Epithelial cell of proximal tubule (primary cell): ENCODE measurements at places on chromosomes 12 and 14. TPM values are rescaled to one million over a fixed set of nuclear protein-coding genes. Genes with fewer than 3 reads are reported as not detected.

DNA sequence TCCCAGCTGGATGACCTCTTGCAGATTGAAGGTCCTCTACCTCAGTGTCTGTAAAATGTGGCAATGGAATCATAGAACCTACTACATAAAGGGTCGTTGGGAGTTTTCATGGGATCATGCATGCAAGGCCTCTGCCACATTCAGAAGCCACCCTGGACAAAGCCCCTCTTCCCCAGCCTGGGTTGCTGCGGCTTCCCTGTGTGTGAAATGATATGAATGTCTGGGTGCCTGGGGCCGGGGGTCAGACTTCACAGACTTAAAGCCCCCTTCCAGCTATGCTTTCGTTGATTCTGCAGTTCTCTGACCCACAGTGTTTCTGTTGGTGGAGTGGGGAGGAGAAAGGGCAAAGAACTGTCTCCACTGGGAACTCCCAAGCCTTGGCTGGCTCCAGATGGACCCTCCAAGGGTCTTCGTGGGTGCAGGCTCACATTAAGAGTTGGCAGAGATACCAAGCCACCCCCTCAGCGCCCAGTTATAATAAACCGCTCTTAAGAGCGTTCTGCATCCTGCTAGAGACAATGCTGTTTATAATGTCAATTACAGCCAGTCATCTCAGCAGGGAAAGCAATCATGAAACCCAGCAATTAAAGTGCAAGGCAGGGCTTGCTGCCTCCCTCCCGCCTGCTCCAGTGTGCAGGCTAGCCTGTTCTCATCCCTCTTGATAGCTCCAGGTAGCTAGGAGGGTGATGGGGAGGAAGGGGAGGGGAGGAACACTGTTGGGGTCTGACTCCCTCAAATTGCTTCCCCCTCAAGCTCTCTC is 210.9 kb upstream of the FKBP4 start:
- no peak for DNase-seq

DNA sequence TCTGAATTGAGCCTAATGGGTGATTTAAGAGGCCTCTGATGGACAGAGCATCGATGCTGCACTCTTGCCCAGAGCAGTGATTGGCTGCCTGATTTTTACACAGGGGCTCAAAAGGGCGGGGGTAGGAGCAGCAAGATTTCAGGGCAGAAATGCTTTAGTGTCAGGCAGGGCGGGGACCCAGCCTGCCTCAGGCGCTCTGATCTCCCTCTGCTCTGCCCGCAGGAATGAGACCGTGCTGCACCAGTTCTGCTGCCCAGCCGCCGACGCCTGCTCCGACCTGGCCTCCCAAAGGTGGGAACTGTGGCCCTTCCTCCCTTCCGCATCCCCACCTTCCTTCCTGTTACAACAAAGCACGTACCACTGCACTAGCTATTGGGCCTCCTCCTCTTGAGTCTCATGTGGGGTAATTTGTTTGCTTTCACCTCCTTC is 32.4 kb downstream of the IQSEC3 start:
- DNase-seq = no peak

DNA sequence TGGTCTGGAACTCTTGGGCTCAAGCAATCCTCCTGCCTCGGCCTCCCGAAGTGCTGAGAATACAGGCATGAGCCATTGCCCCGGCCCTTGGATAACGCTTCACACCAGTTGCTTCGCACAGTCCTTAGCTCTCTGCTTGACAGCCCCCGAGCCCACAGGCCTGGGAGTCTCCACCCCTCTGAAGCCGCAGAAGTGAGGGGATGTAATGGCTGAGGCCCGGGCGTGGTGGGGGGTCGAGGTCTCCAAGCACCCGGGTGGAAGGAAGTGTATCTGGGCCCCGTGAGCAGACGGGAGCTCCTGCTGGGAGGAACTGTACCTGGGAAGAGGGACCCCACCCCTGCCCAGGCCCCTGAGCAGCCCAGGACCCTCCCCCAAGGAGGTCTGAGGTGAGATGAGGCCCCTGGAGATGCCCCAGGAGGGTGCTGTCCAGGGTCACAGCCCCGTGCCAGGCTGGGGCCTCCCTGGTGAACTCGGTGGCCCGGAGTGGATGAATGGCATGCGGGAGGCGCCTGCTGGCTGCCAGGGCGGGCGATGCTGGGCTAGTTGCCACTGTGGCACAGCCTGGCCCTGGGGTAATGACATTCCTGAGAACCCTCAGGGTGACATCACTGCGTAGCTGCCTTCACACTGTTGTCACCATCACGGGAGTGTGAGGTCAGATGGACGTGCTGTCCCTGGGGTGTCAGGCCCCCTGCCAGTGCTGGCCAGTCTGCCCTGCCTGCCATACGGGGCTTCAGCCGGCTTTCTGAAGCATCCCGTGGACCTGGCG is 48.9 kb downstream of the KIF26A start:
- DNase-seq = no peak

DNA sequence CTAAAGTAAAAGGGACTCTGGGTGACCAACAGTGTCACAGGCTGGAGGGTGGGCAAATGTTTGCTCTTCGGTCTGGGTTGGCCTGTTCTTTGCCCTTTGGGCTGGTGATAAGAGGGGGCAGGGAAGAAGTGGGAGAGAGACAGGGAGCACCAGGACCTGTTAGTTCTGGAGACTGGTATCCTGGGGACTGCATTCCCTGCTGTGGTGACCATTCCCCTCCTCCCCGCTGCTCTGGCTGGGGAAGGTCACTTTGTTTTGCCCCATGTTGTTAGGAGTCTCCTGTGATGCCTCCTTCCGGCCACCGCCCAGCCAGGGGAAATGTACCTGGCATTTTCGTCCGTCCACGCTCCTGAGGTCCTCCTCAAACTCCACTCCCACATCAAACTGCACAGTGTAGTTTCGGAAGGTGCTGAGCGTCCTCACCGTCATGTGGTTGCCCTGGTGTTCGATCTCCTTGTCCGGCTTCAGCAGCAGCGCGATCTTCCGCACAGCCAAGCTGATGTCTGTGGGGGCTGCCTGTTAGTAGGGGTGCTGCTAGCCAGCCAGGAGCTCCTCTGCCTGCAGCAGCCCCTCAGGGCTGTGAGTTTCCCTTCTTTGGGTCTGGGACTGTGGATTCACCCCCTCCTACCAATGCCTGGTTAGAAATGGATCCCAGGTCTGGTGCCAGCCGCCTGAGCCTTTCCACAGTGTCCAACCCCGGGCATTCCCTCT is 618 bp downstream of the RBP5 start:
- no peak for DNase-seq

DNA sequence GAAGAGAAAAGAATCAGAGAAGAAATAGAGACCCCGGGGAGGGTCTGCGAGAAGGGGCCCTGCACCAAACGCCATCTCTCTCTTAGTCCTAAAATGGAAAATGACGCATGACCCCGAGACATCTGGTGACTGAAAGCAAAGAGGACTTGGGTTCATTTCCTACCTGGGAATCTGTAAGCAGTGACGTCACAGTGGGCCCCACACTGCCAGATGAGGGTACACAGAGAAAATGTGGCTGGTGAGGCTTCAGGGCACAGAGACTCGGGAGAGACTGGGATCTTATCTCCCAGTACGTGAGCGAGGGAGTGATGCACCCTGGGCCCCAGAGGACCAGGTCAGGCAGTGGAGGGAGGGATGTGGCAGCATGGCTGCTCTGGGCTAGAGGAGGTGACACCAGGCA is 288.1 kb upstream of the SFSWAP start:
- no peak for DNase-seq

DNA sequence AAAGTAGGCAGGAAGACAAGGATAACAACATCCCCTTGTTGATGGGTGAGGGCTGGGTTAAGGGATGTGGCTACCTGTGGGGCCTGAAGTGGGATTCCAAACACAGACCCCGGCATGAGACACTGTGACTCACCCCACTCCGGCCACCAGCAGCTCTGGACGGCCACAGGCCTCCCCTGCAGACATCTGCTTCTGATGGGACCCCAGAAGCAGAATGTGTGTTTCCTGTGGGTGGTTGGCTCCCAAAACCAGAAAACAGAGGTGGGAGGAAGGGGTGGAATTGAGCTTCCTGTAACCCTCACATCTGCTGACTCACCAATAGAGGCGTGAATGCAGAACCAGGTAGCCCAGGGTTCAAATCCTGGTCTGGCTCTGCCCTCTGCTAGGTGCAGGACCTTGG is 216.6 kb upstream of the PWP1 start:
- no peak for DNase-seq

DNA sequence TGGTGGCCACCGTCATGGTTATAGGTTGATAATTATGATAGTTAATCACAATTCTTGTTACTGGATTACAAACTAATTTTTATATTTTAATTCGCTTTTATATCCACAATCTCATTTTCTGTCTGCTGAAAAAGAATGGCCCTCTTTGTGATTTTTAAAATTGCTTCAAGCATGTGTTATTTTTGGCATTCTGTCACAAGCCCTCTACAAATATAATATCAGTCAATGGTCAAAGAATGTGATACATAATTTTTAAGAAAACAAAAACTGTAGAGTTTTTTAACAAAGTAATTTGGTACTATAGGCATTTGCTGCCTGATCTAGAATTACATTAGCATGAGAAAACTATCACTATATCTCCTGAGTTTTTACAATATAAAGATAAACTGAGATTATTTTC is 352.0 kb upstream of the TMTC1 start:
- DNase-seq = no peak

KCNK13 gene
- 0.12 and 0.22 TPM in 2 replicates for total RNA-seq

TMEM179 gene
- total RNA-seq = not detected in 2 replicates

CCDC175 gene
- total RNA-seq = not detected in 2 replicates

ISM2 gene
- total RNA-seq = 0.75 TPM in 1 of 2 replicates, not detected in the other
